Body of pancreas (tissue), 4 donors: ENCODE measurements at places on chromosomes 13 and 19.

DNA sequence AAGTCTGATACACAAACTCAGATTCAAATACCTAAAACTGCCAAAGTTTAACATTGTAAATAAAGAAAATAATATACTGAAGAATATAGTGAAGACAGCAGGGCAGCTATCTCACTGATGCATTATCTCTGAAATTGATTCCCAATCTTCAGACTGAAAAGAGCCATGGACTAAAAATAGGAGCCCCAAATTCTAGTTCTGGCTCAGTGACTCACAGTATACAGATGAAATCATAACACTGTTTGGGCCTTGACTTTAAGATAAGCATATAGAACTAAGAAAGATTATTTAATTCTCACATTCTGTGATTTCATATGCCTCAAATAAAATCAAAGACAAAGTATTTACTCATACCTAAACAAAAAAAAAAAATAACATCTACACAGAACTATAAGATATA is 53.9 kb downstream of the RBM26 start:
- DNase-seq: no peak

DNA sequence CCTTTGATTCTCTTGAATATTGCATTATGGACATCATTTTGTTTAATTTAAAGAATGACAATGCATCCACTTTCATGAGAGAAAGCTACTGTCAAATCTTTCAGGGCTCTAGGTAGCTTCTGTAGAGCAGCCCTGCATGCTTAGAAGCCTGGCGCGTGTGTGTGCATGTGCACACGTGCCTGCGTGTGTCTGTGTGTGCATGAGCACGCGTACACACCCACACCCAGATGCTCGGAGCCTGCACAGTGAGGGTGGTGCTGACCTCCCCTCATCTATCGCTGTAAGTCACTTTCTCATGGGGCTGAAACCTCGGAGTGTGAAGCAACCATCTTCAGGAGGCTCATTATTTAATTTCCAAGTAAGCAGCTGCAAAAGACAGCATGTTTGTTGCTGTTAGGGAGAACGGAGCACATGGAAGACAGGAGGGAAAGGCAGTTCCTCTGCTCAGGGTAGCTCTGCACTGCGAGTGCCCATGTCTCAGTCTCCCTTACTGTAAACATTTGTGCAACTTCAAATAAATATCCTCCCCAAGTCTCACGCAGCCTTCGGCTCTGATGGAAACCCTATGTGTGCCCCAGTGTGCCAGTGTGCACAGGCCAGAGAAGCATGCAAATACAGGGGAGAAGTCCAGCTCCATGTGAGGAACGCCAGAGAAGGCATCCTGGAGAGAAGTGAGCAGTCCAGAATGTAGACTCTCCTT is 22.8 kb downstream of the TSHZ3 start:
- no peak for DNase-seq

- no peak for DNase-seq
These were observed 146.9 kb downstream of the DCLK1 start for GRCh38 chr13:35984287-35984686.

DNA sequence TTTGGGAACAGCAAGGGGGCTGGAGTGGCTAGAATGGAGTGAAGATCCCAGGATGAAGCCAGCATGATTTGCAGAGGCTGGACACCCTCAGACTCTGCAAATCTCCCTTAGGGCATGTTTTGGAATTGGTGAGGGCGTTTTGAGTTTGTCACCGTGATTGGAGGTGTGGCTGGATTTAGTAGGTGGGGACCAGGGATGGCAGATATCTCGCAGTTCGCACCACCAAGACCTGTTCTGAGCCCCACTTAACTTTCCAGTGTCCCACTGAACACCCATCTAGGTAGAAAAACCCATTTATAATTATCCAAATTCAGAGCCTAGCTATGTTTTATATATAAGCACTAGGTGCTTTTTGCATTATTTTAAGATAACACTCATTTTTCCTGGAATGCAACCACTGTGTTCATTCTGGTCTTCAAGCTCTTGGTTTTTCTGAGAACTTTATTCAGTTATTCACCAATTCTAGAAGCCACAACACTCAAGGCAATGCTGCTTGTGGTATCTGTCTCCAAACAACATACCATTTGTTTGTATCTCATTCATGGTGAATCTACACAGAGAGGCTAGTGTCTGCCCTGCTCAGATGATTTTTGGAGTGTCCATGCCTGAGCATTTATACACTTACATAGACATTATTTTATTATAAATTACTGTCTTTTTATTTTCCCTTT is 3.0 kb upstream of the NANOS2 start:
- no peak for DNase-seq

GRCh38 chr19:7247155-7247554 is 47.1 kb downstream of the INSR start:
- no peak for DNase-seq

DNA sequence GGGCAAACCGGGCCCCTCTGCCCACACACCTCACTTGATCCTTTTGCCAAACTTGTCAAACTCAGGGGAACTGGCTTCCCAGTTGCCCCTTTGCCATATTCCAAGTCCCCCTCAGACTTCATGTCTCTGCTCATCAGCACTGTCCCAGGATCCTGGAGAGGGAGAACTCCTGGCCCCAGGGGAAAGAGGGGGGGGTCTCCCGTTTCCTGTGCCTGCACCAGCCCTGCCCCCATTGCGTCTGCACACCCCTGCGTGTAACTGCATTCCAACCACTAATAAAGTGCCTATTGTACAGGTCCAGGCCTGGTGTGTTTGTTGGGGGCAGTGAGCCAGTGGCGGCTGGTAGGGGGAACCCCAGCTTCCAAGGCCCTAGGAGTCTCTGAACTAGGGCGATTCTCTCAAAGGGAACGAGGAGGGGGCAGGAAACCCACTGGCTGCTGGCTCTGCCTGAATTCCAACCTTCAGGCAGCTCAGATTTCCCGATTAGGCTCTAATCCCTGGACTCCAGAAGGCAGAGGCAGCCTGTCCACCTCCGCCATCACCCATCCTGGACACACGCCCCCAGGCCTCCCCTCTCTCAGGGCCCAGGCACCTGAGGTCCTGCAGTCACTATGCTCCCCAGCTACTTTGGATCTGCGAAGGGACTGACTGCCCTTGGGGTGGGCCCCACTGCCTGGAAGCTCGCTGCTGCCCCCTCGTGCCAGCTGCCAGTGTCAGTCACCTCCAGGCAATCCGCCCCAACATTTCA is 9.7 kb upstream of the ILF3 start:
- peak; percentile 89 for DNase-seq

GRCh38 chr13:53105890-53106289 is 77.3 kb downstream of the OLFM4 start:
- peak; percentile 52 for DNase-seq

DNA sequence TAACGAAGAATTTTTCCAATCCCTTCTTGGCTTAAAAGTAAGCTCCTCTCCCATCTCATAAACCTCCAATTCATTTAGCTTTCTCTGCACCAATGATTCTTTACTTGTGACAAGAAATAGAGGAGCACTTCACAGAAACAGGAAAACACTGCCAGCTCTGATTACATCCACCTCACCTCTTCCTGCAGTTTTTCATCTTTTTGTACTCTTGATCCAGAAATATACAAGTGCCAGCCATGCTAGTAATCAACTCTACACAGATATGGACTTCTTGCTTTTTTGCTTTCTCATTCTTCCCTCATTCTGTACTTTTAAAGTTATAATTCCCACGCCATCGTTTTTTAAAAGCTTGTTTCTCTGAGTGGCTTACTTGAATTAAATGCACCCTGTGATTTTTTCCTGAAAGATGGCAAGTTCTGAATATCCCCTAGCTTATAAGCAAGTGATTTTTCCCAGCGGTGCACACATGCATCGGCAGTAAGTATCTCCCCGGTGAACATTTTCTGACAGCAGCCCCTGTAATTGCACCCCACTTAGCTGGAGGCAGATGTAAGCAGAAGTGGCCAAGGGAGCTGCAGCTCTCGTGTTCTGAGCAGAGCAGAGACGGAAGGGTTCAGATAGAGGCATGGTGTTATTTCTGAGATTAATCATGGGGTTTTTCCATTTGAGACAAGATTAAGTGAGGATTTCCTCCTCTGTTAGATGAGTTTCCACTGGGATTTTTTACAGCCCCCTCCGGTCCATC is 340.7 kb downstream of the SLC7A1 start:
- no peak for DNase-seq

- DNase-seq: no peak
These were observed 676 bp downstream of the BRCA2 start for GRCh38 chr13:32316028-32316339.

- DNase-seq: no peak
These were observed 14.5 kb upstream of the GJA3 start for GRCh38 chr13:20175406-20175794.

DNA sequence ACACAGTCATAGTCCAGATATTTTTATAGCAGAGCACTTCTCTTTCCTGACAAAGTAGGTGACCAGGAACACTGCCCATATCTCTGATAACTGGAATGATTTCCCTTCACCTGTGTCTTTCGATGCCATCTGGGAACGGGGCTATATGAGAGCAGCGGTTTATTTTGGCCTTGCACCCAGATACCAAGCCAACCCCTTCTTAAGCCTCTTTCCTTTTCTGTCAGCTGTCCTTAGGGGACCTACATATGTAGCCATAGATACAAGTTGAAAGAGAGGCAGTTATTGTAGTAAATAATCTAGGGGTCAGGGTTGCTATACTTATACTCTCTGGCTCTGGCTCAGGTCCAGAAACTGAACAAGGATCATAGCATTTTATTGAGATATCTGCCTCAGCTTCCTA is 128.8 kb downstream of the NHLRC3 start:
- no peak for DNase-seq

DNA sequence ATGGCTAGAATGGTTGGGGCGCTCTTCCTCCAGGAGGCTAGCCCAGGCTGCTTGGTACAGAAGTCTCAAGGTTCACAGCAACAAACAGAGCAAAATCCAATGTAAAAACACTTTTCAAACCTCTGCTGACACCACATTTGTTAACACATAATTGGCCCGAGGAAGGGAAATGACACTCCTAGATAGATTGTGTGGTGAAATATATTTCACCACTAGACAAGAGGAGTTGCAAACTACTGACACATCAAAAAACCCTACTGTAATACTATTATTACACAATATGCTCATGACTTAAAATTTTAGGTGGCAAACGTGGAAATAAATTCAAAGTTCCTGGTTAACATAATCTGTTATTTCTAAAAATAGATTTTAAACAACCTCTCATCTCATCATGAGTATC is 643.6 kb downstream of the PCDH9 start:
- no peak for DNase-seq

GRCh38 chr19:54023191-54023590 is 31.8 kb downstream of the CACNG6 start:
- DNase-seq: no peak

DNA sequence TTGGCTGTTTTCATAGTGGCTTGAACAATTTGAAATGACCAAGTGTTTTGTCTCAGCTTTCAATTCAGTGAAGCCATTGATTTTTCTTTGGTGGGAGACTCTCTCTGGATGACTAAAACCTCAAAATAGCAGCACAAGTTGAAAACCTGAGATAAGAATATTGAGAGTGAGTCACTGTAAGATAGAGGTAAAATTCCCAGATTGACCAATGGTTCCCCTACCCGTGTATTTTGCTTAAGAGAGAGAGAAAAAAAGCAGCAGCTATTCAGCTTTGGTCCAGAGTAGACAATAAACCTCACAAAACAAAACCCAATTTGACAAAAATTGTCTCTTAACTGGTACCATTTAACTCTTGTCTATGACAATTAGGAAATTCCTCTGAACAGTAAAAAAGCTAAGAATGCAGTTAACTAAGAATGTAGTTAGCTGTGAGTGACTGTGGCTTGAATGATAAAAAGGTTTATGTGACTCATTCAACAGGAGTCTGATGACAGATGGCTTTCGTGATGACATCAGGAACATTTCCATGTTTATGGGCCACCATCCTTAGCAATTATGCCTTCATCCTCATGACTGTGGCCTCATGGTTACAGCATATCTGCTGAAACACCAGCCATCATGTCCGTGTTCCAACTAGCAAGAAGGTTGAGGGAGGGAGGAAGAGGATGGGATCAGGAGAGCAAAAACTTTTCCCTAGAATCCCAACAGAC is 356.9 kb downstream of the NDFIP2 start:
- no peak for DNase-seq

DNA sequence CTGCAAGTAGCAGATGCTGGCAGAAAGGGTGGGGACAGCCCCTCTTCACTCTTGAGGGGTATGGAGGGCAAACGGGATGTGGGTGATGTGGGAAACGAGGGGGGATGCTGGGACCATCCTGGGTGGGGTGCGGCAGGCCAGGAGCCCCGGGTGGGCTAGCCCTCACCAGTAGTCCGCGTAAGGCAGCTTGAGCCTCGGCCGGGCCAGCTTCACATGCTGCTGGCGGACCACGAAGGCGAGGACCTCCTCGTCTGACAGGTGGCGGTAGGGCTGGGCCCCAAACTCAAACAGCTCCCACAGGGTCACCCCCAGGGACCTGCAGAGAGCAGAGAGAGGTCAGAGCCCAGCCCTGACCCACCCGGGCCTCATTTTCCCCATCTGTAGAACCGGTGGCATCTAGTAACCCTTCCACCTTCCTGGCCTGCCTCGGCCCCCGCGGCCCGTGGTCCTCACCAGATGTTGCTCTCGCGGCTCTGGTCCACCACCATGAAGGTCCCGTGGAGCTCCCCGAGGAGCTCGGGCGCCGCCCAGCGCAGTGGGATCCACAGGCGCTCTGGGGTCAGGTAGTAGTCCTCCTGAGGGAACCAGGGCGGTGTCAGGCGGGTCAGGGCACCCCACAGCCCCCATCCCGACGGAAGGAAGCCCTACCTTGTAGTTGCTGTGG is 10.7 kb downstream of the LMTK3 start:
- no peak for DNase-seq

DNA sequence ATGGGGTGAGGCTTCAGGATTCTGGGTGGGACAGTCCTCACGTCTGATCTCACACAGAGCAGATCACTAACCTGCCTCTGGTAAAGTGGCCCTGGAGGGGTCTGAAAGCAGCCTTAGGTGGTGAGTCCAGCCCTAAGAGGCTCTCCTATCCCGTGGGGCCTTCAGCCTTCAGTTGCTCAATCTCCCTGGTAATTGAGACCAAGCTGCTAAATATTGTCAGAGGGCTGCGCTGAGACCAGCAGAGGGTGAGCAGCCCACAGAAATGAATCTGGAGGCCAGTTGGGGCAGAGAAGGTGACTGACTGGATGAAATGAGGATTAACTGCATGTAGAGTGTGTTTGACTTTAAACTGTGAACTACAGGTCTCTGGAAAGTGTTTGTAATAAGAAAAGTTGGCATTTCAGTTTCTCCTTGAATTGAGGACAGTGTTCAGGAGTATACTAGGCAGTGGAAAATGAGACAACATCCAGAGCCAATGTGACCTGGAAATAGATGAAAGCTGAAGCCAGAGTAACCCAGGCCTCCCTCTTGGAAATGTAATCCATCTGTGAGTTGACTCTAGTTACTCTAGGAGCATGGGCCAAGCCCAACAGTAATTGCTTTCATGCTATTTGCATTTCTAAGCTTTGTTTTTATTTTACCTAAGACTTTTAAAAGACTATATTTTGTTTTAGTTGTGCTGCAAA is 14.3 kb upstream of the HSPH1 start:
- no peak for DNase-seq
